ENCODE measurements at places on chromosomes 3 and 15.

GRCh38 chr3:101936419-101937356, 87.4 kb downstream of the NFKBIZ start:
- peak; percentile 29 for DNase-seq

DNA sequence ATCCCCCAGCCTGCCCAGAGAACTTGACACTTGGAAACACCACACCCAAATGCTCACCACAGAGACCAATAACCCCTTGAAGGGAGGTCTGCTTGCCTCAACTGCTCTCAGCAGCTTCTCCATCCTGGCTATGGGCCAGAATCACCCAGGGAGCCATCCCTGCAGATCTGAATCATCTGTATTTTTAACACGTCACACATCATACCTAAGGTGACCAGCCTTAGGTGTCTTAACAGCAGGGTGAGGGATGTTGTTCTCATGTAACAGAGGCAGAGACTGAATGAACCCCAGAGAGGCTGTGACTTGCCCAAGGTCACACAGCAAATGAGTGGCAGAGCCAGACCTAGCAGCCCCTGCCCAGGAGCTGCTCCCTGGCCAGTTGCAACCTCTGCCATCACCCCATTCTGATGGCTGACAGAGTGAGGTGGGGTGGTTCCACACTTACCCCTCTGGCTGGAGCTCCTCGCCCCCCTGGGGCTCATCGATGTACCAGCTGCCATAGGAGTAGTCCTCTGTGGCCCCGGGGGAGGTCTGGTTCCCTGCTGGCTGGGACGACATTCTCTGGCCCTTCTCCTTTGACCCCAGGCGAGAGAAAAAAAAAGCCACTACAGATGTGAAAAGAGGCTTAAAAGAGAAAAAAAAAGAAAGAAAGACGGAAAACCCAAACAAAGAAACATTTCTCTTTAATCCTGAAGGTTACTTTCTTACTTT, 722 bp downstream of the STRA6 start:
- no peak for DNase-seq

DNA sequence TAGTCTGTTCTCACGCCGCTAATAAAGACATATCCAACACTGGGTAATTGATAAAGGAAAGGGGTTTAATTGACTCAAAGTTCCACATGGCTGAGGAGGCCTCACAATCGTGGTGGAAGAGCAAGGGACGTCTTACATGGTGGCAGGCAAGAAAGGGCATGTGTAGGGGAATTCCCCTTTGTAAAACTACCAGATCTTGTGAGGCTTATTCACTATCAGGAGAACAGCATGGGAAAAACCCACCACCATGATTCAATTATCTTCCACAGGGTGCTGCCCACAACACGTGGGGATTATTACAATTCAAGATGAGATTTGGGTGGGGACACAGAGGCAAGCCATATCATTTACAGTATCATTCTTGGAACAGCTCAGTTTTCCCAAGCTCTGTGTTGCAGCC, 268.0 kb downstream of the SUCLG2 start:
- no peak for DNase-seq

GRCh38 chr3:108966773-108967172, 13.1 kb upstream of the GUCA1C start:
- DNase-seq = no peak

GRCh38 chr3:66083096-66083678, 44.5 kb upstream of the MAGI1 start:
- DNase-seq = no peak

GRCh38 chr3:120300971-120301370, 15.9 kb upstream of the GPR156 start:
- DNase-seq = no peak

GRCh38 chr3:178583963-178584575, 47.8 kb downstream of the KCNMB2 start:
- no peak for DNase-seq

DNA sequence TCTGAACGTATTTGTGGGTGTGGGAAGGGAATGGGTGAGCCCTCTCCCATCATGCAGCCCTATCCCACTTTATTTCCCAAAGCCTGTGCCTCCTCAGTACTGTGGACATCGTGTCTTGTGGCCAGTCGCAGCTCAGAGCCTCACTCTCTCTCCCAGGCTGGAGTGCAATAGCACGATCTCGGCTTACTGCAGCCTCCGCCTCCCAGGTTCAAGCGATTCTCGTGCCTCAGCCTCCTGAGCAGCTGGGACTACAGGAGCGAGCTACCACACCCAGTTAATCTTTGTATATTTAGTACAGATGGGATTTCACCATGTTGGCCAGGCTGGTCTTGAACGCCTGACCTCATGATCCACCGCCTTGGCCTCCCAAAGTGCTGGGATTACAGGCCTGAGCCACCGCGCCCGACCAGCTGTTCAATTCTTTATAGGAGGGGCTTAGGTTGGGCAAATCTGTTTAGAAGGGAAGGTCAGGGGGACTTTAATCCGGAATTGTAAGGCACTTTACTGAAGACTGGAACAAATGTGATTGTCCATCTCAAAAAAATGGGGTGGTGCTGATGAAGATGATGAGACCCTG, 42.7 kb upstream of the BDH1 start:
- DNase-seq = no peak

GRCh38 chr3:162367429-162368260, 871.0 kb downstream of the OTOL1 start:
- no peak for DNase-seq

- DNase-seq = peak; percentile 63
These were observed 10.5 kb downstream of the ISG20 start for GRCh38 chr15:88649286-88649733.

DNA sequence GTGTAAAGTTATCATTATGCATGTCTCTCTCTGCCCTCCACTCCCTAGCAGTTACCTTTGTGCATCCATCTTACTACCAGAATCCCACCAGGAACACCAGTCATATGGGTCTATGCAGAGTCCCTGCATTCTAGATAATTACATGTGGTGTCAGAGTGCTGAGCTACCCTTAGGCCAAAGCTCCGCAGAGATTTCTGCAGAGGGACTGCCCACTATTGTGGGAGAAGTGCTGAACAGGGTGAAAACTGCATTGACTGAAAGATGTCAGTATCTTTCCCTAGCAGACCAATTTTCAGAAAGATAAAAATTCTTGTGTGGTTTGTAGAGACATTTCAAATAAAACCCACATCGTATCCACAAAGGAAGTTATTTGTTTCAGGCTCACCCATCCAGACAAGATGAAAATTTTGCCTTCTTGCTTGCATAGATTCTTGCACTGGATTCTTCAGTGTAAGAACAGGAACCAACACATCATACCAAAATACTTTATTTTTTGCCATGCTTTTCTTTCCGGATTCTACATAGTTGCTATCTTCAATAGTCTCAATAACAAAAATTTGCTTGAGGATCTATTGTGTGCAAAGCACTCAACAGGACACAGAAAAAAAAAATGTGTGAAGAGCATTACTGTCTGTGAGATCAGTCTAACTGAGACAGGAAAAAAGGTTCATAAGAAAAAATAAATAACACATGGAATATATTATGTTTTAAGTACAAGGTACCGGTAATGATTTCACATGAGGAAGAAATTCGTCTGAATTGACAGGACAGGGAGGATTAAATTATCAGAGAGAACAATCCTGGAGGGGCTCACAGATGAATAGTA, 32.0 kb upstream of the CCDC80 start:
- peak; percentile 22 for DNase-seq

Measured in CD4-positive, alpha-beta T cell treated with Interleukin-4 for 1 hour (primary cell).